ENCODE measurements at places on chromosomes 2 and 18.

GRCh38 chr18:77334876-77335275 lies 85.2 kb downstream of the GALR1 start:
- no peak for DNase-seq

GRCh38 chr2:122307763-122308162 lies 552.3 kb downstream of the TSN start:
- DNase-seq: no peak

GRCh38 chr2:88196490-88197087 lies 26.4 kb downstream of the THNSL2 start:
- no peak for DNase-seq

GRCh38 chr2:162219426-162219825 lies 23.8 kb downstream of the FAP start:
- no peak for DNase-seq

DNA sequence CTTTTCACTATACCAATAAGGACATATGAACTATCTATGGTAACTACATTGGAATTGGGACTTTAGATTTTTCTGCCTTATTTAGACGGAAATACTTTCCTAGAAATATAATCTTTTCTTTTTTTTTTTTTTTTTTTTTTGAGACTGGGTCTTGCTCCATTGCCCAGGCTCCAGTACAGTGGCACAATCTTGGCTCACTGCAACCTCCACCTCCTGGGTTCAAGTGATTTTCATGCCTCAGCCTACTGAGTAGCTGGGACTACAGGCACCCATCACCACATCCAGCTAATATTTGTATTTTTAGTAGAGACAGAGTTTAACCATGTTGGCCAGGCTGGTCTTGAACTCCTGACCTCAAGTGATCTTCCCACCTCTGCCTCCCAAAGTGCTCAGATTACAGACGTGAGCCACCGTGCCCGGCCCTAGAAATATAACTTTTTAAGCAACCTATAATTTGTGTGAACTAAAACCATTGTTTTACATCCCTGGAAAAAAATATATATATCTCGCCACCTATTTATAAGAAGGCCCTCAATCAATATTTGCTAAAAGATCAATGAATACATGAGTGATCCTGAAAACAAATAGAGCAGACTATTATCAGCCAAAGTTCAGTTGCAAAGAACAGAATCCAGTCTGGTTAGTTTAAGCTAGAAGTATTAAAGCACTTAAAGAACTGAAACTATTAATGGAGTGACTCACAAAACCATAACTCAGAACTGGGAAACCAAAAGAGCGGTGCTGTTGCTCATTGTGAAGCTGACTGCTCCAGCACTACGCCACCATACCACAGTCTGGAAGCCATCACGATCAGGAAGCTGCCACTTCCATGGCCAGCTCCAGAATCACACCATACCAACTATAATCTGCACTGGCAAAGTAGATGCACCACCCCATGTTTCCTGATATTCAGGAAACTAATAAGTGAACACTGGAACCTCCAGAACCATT lies 8.4 kb upstream of the HNRNPLL start:
- DNase-seq: no peak

DNA sequence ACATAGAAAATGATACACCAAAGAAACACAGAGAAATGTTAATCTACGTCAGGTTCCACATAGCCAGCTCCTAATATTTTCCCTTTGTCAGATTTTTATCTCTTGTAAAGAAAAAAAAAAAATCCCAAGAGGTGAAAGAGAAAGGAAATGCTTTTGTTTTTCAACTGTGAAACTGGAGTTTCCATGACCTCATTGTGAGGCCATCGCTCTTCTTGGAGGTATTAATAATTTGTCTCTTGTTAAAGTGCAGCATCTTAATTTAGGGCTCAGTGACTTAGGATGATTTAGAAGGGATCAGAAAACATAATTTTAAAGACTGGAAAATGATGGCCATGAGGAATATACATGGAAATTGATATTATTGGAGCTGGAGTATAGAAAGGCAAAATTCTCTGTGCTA lies 21.7 kb downstream of the ARHGAP28 start:
- no peak for DNase-seq

DNA sequence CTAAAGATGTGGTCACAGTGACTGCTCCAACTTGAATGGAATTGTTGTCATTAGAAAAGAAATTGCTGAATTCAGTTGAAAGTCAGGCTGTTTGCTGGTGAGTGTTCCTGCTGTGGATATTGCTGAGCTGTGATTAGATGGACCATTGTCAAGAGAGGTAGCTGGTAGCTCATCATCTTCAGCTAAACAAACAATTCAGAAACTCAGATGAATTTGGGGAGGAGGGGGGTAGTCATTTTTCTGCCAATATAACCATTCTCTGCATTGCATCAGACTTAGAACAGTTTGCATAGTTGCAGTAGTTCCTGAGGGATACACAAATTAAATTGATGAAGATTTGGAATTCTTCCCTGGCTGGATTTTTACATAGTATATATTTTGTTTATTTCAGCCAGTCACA lies 108.3 kb downstream of the MTCL1 start:
- no peak for DNase-seq

GRCh38 chr2:126645211-126645618 lies 10.7 kb upstream of the GYPC start:
- DNase-seq: no peak

GRCh38 chr2:64466478-64467085 lies 12.6 kb downstream of the LGALSL start:
- DNase-seq: no peak

- DNase-seq: peak; percentile 71
Observed at GRCh38 chr2:113116100-113116958, 11.1 kb upstream of the IL1RN start.

Data from B cell (primary cell).